ENCODE measurements at places on chromosomes 1 and 21.

DNA sequence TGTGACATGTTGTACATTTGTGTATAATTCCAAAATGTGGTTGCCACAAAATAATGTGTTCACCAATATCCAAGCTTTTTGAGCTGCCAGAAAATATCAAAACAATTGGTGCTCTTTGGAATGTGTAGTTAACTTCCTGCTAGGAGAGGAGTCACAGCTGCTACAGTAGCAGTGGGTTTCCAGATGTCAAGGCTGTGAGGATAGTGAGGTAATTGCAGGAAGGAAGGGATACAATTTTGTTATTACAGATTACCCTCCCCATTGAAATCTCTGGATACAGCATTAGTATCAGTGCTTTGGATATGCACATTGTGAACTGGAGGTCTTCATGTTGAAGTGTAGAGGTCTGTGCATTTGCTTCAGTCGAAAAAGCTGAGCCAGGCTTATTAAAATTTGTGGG, 253.2 kb downstream of the PTPRC start:
- DNase-seq: peak; percentile 42

- no peak for DNase-seq
Observed at GRCh38 chr1:85358702-85359438, 82.4 kb upstream of the BCL10 start.

DNA sequence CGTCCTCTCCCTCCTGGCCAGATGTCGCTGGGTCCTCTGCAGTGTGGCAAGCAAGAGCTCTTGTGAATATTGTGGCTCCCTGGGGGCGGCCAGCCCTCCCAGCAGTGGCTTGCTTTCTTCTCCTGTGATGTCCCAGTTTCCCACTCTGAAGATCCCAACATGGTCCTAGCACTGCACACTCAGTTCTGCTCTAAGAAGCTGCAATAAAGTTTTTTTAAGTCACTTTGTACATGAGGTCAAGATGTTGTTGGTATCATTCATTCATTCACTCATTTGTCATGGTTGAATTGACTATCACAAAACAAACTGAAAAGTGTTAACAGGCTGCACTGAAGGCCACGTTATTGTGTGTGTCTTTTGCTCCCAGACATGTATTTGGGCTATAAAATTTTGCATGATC, 8.2 kb upstream of the PADI6 start:
- DNase-seq: no peak

GRCh38 chr1:160206036-160206389, 829 bp downstream of the PEA15 start:
- peak; percentile 52 for DNase-seq

DNA sequence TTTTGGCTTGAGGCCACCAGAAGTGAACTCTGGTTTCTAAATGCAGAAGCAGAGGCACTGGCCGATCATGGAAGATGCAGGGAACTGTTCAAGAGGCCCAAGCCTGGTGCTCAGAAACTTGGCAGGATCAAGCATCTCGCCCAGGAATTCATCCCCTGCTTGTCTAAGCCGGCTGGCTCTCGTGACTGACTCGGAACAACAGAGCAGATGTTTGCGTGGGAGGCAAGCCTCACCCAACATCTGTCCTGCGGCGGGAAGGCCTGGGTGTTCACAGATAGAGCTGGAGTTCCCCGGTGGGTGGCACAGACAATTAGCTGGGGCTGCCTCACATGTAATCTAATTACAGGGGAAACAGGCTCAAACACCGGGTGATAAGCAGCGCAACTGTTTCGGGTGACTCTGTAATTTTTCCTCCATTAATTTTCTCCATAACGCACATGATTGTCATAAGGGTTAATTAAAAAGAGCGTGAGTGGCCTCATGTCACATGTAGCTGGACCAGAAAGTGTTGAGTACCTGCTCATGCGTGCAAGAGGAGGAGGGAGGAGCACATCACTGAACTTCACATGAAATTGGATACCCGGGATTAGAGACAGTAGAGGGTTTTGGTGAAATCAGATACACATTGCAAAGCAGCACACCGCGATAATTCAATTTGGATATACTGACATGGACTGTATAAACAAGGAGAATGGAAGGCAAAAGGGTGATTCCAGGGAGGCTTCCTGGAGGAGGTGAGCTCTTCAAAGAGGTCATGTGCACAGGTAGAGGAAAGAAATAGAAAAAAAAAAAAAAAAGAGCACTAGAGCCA, 180.0 kb downstream of the ETS2 start:
- DNase-seq: peak; percentile 97

GRCh38 chr1:84862810-84863251, 30.2 kb downstream of the LPAR3 start:
- DNase-seq: no peak

DNA sequence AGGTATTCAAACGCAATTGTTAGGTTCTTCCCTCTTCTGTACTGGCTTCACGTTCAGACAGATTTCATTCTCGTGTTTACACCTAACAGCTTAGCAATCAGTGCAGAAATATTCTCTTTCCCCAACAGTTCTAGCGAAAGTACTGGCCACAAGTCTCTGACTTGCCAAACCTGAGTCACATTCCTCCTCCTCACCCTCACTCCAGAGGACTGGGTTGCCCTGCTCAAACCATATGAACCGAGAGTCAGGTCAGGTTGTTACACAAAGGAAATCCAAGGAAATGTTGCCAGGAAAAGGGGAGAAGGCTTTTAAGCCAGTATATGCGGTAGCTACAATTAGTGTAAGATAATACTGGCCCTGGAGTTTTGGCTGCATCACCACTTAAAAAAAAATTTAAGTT, 282.5 kb downstream of the RGS7 start:
- DNase-seq: peak; percentile 21

DNA sequence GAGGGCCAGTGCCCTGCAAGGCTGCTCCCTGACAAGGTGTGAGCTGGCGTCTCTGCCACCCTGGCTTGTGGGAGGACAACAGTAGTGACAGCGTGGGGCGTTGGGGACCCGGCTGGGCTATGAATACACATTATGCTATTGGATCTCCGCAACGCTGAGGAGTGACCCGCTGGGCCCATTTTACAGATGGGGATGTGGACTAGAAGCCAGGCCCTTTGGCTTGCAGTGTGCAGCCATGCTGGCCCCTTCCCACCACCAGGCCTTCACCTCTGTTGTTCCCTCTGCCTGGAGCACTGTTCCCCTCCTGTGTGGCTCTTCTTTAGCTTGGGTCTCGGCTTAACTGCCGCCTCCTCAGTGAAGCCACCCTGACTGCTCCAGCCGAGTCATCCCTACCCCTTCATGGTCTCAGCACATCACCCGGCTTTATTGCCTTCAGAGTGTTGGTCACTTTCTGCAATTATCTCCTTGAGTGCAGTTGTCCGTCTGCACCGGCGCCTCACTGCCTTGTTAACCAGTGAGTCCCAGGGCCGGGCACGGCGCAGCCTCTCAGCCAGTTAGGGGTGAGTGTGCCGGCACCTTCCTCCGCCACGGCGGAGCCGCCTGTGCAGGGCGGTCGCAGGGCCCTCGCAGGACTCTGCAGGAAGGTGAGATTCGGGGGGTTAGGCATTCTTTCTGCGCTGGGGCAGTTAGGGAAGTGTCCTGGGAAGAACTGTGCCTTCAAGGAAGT, 84.4 kb upstream of the ACTL8 start:
- DNase-seq: no peak

DNA sequence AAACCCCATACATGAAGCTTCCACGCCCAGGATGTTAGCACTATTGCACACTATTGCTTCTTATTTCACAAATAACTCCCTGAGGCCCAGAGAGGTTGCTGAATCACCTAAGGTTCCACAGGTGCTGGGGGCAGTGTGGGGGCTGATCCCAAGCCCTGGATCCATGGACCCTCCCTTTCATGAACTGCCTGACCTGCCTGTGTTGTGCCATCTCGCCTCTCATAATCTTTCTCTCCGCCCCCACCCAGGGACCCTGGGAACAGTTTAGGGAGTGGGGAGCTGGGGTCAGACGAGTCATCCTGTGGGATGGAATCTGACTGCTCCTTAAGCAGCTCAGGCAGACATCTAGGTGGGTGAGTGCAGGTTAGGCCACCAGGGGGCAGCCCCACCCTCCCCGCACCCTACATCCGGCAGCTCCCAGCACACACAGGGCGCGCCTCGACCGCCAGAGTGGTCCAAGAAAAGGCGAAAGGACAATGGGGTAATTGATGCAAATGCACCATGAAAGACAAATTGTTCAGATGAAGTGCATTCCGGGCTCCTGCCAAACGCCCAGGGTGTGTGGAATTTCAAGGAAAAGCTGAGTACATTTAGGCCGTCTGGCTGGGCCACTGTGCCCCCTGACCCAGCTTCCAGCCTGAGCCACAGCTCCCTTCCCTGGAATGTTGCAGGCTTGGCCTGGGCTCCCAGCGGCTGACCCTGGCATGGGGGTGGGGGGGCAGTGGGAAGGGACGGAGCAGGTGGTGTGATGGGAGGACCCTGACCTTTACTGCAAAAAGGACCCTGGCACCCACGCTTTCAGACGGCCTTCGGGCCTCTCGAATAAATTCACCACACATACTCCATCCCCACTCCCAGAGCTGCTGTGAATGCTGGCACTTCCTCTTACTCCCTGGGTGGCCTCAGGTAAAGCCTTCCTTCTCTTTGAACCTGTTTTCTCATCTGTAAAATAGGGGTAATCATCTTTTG, 20.8 kb downstream of the PHLDA3 start:
- peak; percentile 62 for DNase-seq

DNA sequence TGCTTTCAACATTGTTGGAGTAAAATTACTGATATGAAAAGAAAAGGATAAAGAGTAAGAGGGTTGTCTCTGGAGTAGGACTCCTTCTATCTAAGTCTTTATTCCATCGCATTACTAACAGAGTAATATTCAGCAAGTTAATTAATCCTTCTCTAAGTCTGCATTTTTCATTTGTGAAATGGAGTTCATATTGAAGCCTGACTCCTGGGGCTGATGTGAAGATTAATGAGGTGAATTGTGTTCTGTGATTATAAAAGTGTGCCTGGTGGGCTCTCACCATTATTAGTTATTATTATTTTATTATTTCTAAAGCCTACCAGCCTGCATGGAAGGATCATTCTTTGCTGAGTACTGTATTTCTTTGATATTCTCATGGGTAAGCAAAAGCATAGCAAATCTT, 1096.7 kb downstream of the KCNT2 start:
- no peak for DNase-seq

GRCh38 chr1:152745289-152745704, 12.5 kb upstream of the KPRP start:
- peak; percentile 56 for DNase-seq

GRCh38 chr1:78577257-78578100, 42.8 kb upstream of the IFI44L start:
- no peak for DNase-seq

GRCh38 chr1:43708002-43708410, 670 bp downstream of the ST3GAL3 start:
- peak; percentile 45 for DNase-seq

- DNase-seq: no peak
Observed at GRCh38 chr1:44616284-44616990, 57.8 kb downstream of the TMEM53 start.

- DNase-seq: no peak
Observed at GRCh38 chr1:201022820-201023516, 546 bp downstream of the KIF21B start.

DNA sequence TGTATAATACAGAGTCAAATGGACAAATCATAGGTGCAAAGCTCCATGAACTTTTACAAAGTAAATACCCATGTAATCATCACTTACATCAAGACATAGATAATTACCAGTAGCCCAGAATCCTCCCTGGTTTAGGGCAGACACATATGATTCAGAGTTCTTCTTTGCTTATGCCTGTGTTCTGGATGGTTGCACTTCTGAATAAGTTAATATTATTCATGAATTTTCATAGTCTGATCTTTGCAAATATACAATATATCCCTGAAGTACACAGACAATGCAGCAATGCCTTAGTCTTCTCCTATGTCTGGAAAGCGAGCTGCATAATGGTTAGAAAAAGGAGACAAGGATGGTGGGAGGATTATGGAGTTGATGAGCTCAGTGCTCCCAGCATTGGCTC, 122.4 kb upstream of the PLXNA2 start:
- DNase-seq: no peak

DNA sequence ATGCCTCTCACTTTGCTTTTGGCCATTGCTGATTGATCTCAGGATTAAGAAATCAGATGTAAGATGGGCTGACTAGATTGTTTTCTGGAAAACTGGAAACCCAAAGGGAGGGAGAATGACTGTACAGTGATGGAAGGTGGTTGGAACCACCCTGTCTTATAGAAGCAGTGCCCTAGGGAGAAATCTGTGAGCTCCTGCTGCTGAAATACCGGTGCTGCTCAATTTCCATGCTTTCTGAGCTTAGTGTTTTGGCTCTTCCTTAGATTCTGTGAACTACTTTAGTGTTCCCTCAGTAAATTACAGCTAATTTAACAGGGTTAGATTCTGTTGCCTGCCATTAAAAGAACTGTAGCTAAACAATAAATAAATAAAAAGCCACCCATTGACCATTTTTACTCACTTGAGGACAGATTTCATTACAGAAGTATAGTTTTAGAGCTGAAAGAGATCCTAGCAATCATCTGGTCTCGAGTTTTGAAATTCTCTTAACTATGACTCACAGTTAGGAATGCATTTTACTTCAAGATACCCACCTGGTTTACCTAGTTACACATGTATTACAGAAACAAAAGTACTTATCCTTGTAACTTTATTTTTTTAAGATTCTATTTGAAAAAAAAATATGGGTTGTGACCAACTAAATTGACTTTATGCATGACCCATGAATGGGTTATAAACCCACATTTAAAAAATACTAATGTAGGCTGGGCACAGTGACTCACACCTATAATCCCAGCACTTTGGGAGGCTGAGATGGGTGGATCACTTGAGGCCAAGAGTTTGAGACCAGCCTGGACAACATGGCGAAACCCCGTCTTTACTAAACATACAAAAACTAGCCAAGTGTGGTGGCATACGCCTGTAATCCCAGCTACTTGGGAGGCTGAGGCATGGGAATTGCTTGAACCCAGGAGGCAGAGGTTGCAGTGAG, 33.2 kb downstream of the CAMSAP2 start:
- DNase-seq: no peak

DNA sequence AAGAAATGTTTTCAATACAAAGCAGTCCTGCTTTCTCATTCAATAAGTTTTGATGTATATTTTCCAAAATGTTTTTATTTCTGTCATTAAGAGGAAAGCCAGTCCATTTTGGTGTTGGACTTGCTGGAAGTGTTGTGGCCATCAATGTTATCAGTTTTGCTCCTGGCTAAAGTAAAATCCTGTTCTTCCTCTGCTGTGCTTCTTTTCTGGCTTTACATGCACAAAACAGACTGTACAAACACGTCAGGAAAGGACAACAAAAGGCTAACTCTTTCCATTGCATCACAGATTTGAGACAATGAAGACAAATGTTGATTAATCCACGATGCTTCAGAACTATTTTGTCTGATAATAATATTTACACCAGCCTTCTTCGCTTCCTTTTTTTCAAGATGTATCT, 735.4 kb downstream of the LTN1 start:
- DNase-seq: no peak

DNA sequence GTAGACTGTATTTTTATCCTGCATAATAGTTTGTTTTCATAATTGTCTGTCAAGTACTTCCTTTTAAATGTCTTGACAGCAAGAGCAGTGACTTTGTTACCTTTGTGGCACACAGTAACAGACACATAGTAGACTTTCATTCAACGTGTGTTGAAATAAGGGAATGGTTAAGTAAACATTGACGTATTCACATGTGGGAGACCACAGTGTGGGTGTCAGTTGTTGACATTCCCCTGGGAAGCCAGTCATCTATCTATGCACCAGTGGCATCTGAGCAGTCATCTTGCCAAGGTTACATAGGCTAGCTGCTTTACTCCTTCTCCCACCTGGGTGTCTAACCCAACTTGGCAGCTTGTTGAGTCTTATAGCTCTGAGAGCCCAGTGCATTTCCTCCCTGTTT, 1.4 kb upstream of the NUP133 start:
- DNase-seq: peak; percentile 29
